Fibroblast of skin of scalp (primary cell): ENCODE measurements at places on chromosomes 1 and 21.

DNA sequence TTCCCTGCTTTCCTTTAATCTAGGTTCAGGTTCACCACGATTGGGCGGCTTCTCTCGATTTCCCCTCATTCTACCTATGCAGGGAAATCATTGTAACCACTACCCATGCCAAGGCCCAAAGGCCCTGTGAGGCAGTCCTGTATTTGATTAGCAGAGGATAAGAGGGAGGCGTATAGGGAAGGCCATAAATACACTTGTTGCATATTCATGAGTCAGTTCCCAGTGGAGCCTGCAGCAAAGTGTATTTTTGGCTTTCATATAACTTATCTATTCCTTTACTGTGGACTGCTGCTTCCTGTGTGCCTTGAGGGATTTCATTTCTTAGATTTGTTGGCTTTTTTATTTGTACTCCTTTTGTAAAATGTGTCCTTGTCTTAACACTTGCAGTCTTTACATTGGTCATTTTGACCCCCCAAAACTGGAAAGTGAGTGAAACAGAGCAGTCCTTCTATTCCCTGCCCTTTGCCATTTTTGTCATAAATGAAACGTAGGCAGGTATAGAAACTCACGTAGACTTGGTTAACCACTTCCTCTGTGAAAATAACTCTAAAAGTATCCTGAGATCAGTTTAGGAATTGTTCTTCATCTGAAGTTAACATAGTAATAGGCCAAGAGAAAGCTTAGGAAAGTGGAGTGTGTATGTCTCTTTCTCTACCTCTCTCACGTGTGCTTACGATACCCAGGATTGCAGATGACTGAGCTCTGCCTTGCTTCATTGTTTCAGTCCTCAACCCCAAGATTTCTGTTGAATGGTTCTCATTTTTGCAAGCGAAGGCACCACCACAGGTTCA, 19.6 kb upstream of the KCNQ4 start:
- no peak for DNase-seq

DNA sequence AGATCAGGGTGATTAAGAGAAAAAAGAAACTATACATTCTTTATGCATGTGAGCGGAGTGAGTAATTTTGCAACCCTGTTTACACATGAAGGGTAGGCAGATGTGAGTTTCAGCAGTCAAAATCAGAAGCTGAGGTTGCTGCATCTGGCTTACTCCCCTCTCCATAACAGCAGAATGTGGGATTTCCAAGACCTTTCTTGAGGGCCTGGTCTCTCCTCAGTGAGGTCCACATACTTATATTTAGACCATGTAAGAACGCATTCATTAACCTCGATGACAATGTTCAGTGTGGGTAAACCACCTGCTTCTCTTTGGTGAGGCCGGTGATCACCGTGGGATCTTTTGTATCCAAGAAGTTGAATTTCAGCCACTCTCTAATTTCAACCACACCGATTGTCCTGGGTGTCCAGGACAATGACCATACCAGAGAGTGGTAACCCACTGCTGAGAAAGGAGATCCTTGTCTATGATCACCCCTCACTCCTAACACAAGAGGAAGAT, 18.7 kb upstream of the RAP1A start:
- no peak for DNase-seq

DNA sequence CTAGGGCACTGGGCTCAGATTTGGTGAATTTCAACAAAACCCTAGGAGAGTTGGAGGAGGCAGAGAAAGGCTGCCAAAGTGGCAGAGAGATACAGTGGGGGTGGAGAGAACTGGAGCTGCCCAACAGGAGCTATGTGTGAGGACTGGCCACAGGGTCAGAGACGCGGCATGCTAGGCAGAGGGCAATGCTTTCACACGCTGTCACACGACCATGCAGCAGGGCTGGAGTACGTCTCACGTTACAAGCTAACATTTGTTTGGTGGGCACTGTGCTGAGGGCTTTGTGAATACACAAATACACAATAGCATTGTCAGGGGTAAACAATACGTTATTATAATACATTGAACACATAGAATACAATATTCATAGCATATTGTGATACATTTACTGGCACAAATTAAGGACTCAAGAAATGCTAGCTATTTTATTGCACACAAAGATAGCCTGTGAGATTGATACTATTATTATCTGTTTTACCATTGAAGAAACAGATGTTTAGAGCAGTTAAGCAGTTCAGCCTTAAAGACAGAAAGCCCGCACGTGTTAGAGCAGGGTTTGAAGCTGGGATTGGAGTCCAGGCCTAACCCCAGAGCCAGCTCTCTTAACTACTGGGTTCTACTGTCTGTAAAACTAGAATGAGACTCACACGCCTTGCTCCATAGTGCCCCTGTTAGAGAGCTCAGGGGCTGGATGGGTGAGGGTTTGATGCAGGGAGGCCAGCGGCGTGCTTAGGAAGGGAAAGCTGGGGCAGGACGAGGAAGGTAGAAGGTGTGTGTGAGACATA, 4.5 kb downstream of the RAB7B start:
- no peak for DNase-seq

DNA sequence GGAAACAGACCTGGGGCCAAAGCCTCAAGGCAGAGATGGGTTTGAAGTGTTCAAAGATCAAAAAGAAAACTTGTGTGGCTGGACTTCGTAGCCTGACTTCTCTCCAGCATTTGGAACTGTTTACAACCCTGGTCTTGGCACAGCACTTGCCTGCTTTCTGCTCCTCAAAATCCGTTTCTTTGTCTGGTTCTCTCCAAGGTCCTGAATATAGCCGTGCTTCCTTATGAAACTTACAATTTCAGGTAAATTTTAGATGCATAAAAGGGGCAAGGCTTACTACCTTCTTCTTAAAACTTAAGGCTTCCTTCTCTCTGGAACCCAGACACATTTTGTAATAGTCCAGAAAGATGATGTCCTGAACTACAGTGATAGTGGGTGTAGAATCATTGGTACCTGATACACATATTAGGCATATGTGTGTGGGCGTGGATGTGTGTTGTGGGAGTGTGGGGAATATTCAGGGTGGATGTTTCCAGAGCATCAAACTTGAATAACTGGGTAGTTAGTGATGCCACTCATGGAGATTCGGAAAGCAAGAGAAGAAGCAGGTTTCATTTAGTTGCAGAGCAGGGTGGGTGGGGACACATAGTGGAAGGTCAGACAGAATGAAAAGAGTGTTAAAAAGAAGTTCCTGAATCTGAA, 26.4 kb upstream of the FAM78B start:
- no peak for DNase-seq

DNA sequence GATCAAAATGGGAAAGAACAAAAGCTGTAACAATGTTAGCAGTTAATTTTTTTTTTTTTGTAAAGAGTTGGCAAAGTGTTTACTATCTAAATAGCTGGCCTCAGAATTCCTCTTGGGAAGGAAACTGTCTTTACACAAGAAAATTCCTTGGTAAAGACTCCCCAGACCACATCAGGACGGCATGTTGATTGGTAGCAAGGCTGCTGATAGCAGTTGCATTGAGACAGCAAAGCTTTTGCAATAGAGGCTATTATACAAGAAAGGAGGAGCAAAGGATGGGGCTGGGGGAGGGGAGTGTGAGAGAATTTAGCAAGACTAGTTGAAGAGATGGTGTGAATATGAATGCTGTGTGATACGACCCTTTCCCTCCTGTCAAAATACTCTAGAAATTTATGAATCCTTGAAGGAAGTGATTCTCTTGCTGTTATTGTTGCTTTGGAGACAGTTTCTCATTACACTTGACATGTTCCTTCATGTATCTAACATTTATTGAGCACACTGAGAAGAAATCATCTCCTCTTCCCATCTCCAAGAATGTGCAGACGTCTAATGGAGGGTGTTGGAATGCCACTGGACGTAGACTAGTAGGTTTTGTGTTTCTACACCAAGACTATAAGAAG, 355.6 kb downstream of the SIPA1L2 start:
- peak; percentile 22 for DNase-seq

DNA sequence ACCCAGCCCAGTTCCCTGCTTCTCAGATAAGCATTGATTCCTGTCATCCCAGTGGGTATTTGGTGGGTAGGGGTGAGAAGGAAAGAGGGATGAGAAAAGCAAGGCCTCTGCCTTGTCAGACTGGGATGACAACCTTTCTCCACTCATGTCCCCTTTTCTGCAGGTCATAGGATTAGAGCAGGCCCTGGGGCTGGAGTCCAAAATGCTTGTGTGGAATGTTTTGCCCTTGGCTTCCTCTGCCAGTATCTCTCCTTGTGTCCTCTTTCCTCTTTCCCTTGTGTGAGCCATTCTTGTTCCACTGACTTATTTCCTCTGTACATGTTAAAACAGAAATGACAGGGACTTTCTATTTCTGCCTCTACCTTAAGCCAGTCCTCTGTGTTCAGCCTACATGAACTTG, 4.1 kb downstream of the ATP2B4 start:
- no peak for DNase-seq

GRCh38 chr1:162627662-162628296, 4.5 kb upstream of the DDR2 start:
- DNase-seq: peak; percentile 47

GRCh38 chr1:71548398-71548890, 467.6 kb upstream of the ZRANB2 start:
- no peak for DNase-seq

DNA sequence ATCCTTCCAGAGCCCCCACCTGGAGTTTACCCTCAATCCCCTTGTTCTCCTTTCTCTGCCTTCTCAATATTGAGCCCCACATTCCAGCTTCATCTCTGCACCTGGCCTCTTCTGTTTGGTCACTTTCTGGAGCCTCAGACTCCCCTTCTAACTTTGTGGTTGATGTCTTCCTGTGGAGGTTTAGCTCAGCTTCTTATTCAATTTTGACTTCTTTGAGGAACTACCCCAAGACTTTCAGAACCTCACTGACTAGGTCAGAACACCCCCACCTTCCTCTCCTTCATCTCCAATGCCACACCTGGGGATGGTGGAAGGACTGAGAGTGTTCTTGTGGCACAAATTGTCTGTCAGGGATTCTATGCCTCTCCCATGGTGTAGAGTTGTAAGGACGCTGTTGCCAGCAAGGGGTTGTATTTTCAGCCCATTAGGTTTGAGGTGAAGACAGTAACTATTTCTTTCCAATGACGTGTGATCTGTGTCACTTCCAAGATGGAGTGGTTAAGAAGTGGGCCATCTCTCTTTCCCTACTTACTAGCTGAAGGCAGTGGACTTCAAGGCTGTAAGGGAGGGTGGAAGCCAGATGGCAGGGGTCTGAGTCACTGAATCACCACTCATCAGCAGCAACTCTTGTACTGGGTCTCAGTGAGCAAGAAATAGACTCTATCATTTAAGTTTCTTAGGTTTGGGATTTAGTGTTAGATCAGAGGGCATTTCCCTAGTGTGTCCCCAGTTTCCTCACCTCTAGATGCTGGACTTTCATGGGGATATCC, 80.6 kb downstream of the PAPPA2 start:
- DNase-seq: no peak

- DNase-seq: no peak
These were observed 22.0 kb upstream of the UHMK1 start for GRCh38 chr1:162475539-162476185.

GRCh38 chr1:87673309-87673708, 344.6 kb downstream of the LMO4 start:
- no peak for DNase-seq

DNA sequence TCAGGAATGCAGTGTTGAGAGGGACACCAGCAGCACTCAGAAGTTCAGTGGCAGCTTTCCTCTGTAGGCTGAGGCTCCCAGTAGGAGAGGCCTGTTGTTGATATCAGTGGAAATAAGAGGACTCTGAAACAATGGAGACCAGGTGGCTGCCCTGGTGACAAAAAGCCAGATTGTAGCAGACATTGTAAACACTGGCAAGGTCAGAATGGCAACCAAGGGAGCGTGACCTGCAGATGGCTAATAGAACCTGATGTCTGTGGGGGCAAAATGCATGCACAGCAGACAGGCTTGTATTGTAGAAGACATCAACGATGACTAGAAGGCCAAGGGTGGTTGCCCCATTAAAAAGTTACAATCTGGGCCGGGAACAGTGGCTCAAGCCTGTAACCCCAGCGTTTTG, 53.1 kb upstream of the GPR37L1 start:
- DNase-seq: no peak

GRCh38 chr1:40305871-40306270, 11.2 kb downstream of the COL9A2 start:
- no peak for DNase-seq

DNA sequence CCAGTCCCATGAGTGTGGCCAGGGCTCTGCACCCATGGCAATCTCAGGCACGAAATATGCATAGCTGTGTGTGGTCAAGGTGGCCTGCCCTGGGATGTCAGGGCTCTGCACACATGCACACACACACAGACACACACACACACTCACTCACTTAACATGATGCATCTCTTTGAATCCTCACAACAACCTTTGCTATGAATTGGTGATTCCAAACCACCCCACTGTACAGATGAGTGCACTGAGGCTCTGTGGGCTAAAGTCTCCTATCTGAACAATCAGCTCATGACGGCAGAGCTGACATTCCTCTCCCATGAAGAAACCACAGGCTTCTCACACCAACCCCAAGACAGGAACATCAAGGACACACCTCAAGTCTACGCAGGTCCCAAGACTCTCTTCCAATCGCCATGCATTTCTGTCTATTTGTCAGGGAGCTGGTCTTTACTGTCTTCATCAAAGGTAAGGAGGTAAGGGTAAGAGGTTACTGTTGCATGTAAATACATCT, 131.6 kb downstream of the ETS2 start:
- no peak for DNase-seq

DNA sequence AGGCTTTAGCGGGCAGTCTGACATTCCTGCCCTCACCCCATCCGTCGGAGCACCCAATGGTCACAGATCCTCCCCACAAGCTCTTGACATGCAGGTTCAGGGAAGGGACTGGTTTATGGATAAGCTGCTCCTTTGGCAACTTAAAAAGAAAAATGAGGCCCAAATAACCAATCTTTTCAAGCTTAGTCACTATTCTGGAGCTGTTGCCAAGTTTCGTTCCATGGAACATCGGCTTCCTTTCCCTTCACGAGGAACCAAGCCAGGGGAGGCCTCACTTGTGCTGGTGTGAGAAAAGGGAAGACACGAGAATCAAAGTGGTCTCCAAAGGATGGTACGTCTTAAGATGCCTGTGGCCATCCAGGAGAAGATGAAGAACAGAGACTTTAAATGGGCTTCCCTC, 46.1 kb upstream of the LPAR3 start:
- DNase-seq: peak; percentile 20

DNA sequence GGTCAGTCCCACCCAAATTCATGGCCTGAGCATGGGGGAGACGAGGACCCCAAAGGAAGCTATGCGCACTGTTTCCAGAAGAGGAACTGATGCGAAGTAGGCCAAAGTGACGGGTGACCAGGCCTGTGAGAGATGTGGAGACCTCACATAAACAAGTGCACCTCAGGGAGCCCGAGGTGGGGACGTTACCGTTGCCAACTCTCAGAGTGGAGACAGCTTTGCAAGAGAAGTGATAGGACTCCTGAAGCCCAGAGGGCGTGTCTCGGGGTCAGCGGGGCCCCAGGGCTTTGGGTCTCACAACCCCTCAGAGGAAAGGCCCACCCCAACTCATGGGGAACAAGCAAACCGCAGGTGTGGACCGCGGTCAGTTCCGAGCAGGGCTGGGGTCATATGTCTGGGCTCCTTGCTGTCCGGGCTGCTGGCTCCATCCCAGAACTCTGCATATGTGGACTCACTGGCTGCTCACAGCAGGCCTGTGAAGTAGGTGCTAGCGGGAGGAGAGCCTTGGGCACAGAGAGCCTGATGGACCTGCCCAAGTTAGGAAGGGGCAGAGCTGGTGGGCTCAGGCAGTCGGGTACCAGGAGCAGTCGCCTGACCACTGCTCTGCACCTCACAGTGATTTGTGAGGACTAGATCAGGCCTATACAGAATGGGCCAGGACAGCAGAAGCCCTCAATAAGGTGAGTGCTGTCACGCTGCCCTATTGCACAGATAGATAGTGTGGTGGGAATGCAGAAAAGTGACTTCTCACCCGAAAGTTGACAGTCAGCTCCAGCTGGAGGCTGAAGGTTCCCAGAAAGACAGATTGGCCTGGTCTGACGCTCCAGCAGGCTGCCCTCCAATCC, 26.2 kb downstream of the STUM start:
- DNase-seq: no peak
